ENCODE measurements at places on chromosomes 1 and 21.

DNA sequence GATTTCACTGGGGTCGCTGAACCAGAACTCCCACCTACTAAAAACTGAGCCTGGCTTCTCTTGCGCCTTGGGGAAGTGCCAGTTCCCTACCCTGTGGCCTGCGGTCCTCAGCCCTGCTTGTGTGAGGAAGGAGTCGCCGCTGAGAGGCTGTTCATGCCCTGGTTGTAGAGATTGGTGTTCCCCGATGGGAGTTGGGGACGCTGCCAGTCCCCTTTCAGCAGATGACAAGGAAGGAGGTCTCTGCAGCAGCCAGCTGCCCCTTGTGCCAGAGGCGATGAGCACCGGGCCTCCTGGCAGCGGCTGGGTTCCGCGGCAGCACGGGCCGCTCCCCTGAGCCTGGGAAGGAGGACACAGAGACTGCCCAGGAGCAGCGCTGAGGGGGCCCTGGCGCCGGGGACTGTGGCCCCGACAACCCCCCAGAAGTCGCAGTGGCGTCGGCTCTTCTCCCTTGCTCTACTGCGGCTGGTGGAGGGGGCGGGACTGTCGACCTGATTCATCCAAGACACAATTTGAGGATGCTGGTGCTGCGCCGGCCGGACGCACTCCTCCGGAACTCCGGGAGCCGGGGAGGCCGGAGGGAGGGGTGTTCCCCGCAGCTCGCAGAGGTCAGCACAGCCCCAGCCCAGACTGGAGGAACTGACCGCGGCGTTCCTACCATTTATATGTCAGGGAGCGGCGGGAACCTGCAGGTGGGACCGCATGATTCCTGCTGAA, 12.0 kb upstream of the ADORA3 start:
- DNase-seq: no peak

- no peak for DNase-seq
Measured at GRCh38 chr1:8294170-8294697, 23.7 kb upstream of the SLC45A1 start.

- DNase-seq: no peak
Measured at GRCh38 chr1:79042117-79042516, 35.6 kb upstream of the ADGRL4 start.

GRCh38 chr1:209618756-209619420, 33.3 kb downstream of the LAMB3 start:
- no peak for DNase-seq

GRCh38 chr1:94798462-94798861, 21.7 kb upstream of the SLC44A3 start:
- no peak for DNase-seq

DNA sequence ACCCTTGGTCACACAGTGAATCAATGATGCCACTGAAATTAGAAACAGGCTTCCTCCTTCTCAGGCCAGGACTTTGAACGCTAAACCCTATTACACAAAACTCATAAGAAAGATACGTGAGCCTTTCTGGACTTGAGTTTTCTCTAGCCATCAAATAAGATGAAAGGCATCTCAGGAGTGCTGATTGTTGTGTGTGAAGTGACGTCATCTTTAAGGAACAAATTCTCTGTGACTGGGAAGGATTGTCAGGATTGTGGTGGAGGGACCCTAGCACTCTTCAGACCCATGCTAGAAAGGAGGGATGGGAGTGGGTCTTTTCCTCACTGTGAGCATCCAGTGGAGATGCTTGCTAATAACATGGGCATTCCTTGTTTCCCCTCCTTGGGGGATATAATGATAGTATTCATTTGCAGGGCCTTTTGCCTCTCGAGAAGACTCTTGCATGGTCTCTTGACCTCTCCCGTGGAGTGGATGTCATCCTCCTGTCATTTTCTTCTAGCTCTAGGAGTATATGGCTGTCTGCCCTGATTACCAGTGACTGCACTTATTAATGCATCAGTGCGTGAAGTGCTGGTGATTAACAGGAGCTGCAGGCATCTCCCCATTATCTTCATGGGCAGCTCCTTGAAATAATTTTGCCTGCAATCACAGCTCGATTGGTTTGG, 39.9 kb downstream of the SPATA46 start:
- no peak for DNase-seq

GRCh38 chr1:223266632-223267172, 97.3 kb downstream of the SUSD4 start:
- DNase-seq: no peak

GRCh38 chr1:72177711-72178110, 104.6 kb downstream of the NEGR1 start:
- no peak for DNase-seq

DNA sequence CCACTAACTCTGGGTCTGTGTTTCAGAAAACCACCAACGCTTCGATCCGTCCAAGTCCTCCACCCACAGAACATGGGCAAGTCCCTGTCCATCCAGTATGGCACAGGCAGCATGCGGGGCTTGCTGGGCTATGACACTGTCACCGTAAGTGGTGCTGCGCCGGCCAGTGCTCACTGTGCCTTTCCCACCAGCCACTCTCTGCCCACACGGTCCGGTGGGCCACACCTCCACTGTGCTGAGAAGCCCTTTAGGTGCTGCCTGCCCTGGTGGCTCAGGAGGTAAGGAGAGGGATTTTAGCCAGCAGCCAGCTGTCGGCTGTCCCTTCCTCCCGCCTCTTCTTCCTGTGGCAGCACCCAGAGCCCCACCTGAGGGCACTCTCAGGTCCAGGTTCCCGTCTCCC, 33.9 kb downstream of the PROK1 start:
- DNase-seq: no peak

DNA sequence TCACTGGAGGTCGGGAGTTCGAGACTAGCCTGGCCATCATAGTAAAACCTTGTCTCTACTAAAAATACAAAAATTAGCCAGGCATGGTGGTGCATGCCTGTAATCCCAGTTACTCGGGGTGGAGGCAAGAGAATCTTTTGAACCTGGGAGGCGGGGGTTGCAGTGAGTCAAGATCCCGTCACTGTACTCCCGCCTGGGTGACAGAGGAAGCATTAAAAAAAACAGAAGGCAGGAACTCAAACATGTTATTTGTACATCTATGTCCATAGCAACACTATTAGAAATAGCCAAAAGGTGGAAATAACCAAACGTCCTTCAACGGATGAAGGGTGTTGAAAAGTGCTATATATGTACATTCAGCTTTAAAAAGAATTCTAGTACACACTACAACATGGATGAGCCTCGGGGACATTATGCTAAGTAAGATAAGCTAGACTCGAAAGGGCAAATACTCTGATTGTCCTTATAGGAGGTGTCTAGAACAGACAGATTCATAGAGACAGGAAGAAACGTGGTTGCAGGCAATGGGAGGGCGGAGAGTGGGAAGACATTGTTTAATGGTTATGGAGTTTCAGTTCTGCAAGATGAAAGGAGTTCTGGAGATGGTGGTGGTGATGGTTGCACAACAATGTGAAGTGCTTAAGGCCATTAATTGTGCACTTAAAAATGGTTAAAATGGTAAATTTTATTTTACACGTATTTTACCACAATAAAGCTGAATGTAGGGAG, 19.2 kb downstream of the NLRP3 start:
- DNase-seq: no peak

DNA sequence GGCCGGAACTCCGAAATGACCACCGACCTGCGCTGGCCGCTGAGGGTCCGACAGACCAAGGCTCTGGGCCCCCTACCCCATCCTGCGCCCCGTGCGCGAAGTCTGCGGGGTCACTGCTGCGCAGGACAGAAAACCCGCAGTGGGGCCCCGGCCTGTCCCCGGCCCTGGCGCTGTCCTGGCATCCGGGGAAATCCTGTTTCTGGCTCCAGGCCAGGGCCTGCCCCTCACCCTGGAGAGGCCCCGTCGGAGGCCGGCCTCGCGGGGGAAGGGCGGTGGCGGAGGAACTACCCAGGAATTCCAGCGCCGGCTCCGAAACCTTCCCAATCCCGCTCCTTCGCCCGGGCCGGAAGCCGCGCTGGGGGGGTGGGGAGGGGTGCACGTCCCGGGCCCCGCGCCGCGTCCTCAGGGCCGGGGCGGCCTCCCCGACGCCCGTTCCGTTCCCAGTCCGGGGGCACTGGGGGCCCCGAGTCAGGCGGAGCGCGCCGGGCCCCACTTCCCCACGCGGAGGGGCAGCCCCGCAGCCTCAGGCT, 77.0 kb downstream of the MORN1 start:
- DNase-seq: peak; percentile 93

- DNase-seq: no peak
Measured at GRCh38 chr1:81366173-81366572, 434.6 kb upstream of the ADGRL2 start.

DNA sequence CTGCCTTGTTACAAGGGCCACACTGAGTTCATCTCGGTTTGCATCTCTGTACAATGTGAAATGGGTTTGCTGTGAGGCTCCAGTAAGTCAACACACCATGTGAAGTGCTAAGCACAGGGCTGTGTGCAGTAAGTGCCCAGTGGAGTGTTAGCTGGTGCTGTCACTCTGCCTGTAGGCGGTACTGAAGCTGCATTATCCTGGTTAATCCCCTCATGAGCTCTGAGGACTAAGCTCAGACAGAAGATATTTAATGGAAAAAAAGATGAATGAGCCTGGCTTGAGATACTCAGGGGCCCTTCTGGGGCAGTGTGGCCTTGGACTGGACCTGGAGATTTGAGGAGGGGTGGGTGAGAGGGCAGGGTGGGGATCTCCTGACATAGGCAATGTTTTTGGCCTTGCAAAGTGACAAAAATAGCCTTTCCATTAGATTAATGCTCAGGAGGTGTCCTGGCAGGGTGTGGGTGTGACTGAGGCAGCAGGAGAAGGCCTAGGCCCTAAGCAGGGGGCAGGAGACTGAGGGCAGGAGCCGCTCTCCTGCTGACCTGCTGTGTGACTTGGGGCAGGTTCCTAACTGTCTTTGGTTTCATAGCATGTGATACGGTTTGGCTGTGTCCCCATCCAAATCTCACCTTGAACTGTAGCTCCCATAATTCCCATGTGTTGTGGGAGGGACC, 570.5 kb downstream of the PTPRU start:
- DNase-seq: peak; percentile 40
